NCI-H2081 treated with DMSO at 0.1 percent for 48 hours (cell line): ENCODE measurements at places on chromosomes 1 and 21.

- no peak for DNase-seq
Measured at GRCh38 chr1:235642943-235643371, 6.6 kb downstream of the GNG4 start.

DNA sequence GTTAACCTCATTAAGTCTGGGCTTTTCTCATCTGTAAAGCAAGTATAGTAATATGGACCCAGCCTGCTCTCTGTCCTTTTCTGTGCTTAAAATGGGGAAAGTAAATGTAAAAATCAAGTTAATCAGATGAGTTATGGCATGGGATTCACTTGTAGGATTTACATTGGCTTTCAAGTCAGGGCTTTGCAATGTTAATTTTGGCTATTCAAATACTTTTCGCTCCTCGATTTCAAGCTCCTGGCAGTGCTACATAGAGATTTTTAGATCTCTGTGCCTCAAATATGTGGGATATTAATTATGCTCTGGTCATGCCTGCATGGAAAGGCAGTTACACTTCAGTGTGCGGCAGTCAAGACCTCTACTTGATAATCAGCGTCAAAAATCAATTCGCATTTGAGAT lies 709.8 kb downstream of the LTN1 start:
- DNase-seq: no peak

DNA sequence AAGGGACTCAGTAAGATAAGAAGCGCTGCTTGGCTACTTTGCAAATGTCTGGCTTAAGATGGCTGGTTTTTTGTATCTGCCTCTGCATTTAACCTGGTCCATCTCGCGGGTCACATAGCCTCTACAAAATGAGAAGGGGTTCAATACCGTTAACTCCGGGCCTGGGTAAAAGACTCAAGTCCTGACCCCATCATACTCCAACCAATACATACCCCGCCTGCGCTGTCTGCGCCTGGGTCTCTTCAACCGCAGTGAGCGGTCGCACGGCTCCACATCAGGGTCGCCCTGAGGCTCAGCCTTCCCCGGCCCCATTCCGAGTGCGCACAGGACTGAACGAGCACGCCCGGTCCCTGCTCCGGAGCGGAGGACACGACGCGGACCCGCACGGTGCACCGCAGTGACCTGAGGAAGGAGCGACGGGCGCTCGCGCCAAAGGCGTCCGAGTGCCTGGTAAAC lies 558 bp upstream of the PGD start:
- DNase-seq: no peak

- DNase-seq: no peak
Measured at GRCh38 chr1:158003406-158003800, 10.0 kb downstream of the KIRREL1 start.

DNA sequence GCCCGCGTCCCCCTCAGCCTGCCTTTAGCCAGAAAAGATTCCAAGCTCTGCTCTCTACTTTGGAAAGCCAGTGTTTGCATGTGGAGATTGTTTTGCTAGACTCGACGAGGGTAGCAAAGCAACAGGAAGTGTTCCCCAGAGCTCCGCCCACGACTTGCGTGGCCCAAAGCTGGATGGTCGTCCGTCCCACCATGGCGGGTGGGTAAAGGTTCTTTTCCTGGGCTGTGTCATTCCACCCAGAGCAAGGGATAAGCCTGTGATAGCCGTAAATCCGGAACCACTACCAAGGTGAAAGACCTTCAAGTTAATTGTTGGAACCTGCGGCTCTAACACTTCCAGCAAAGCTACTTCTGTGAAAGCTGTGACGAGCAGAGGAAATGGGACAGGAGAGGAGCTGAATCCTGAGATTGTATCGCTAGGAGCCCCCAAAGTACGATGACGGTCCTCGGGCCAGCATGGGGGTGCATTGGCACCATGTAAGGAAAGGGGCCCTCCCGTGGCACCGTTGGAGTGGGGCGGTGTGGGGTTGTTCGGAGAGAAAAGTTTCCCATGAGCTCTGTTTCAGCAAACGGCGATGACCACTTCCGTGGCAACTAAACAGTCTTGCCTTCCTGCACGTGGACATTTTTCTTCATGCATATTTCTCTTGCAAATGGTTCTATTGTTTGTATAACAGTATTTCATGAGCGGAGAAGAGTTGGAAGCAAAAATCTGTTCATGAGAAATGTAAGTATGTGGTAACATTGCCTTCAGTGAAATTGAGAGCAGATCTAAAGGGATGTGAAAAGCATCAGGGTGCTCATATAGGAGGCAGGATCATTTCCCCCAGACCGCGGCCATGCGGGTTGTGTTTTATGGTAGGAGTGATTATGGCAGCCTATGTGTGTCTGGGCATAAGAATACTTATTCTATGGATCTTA lies 8.4 kb downstream of the MX2 start:
- no peak for DNase-seq

DNA sequence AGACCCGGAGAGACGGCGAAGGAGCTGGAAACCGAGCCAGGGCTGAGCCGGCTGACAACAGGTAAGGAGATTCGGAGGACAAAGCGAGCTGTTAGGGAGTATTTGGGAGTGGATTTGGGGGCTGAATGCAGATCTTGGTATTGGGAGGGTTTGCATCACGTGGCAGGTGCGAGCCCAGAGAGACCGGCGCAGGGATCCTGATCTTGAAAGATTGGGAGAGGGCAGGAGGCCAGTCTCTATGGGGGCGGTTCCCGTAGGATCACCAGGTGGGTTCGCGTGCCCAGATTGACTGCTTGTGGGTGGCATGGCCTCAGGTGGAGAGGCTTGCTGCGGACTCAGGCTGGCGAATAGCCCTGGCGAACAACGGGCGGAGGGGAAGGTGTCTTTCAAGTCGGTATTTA lies 204 bp downstream of the CIART start:
- DNase-seq: peak; percentile 67

DNA sequence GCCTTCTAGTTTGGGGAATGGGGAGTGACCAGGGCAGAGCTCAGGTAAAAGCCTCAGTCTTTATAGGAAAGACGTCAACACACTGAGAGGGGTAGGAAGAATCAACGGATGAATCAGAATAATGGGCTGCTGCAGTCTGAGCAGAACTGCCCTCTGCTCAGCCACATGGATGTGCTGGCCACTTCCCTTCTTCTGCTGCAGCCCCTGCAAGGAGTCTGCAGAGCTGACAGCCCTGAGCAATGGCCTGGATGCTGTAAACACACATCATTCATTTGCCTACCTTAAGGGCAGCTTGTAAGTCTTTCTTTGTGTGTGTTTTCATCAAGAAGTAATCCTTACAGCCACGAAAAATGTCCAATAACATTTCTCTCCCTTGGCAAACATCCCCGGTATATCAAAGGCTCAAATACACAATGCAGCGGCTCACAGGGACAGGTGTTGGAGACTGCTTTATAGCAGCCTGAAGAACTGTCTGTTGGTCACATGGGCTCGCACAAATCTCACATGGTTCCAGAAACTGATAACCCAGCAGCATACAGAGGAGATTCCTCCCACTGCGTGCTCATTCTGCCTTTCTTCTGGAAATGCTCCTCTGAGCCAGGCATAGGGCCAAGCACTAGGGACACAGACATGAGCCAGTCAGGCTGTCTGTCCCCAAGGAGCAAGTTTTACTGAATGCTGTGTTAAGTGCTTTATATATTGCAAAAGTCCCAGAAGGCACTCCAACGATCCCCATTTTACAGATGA lies 110.1 kb downstream of the HMGB4 start:
- no peak for DNase-seq

DNA sequence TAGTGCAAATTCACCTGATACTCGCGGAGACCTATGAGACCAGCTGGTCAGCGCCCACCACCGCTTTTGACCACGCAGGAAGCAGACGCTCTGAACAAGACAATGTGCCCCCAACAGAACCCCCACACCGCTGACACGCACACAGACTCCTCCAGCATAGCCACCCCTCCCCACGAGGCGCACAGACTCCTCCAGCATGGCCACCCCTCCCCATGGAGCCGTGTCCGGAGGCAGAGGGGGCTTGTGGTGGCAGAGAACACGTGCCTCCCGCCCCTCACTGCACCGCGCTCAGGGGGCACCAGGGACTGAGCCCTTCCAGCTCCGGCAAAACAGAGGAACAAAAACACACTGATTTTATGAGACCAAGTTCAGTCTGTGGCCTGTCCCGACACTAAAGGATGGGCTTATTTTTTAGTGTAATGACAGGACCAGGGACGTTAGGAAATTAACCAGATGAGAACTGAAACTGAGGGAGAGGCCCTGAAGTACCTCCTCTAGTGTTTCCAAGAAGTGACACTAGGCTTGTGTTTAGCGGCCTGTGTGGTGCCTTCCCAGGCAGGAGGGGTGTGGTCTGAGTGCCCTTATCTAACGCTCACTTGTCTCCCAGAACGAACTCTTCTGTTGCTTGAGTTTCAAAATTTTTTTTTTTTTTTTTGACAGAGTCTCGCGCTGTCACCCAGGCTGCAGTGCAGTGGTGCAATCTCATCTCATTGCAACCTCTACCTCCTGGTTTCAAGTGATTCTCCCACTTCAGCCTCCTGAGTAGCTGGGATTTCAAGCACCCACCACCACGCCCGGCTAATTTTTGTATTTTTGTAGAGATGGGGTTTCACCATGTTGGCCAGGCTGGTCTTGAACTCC lies 10.0 kb upstream of the AGPAT3 start:
- no peak for DNase-seq

DNA sequence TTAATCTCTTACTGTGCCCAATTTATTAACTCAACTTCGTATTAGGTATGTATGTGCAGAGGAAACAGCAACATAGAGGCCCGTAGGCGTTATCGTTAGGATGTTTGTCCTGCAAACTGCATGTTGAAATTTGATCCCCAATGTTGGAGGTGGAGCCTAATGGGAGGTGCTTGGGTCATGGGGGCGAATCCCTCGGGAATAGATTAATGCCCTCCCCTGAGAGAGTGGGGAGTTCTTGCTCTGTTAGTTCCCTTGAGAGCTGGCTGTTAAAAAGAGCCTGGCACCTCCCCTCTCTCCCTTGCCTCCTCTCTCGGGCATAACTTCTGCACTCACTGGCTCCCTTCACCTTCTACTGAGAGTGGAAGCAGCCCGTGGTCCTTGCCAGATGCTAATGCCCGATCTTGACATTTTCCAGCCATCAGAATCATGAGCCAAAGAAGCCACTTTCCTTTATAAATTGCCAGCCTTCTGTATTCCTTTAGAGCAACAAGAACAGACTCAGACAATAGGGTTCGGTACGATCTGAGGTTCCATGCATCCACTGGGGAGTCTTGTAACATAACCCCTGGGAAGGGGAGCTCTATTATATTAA lies 149.0 kb upstream of the RAB4A start:
- DNase-seq: no peak

- DNase-seq: no peak
Measured at GRCh38 chr1:177464686-177465085, 293.9 kb downstream of the BRINP2 start.

GRCh38 chr1:89671775-89672488 lies 39.0 kb downstream of the LRRC8C start:
- DNase-seq: no peak

GRCh38 chr1:22545141-22545540 lies 18.1 kb upstream of the EPHA8 start:
- DNase-seq: no peak

- no peak for DNase-seq
Measured at GRCh38 chr1:205927676-205928075, 15.6 kb downstream of the SLC26A9 start.

- no peak for DNase-seq
Measured at GRCh38 chr1:193264313-193265065, 78.1 kb upstream of the B3GALT2 start.

DNA sequence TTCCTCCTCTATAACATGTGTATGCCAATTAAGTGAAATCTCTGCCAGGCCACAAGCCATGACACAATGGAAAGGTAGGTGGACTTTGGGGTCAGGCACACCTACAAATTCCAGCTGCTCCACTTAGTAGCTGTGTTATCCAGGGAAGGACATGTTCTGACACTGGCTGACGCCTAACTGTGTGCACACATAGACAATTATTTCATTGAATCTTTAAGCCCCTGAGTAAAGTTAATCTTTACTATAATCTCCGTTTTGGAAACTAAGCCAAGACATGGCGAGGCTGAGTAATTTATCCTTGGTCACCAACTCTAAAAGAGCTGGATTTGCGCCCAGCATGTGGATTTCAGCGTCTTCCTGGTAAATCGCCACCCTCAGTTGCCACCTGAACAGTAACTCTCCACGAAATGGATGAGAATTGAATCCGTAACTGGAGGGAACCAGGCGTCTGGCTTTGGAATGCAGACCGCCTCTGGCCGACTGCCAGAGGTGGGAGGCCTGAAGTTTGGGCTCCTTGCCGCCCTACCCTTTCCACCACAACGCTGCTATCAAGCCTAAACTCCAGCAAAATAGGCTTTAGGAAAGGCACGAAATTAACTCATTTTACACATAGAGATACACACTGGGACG lies 888 bp upstream of the SNRPE start:
- DNase-seq: no peak

GRCh38 chr1:92929461-92929860 lies 31.8 kb downstream of the DIPK1A start:
- DNase-seq: no peak

DNA sequence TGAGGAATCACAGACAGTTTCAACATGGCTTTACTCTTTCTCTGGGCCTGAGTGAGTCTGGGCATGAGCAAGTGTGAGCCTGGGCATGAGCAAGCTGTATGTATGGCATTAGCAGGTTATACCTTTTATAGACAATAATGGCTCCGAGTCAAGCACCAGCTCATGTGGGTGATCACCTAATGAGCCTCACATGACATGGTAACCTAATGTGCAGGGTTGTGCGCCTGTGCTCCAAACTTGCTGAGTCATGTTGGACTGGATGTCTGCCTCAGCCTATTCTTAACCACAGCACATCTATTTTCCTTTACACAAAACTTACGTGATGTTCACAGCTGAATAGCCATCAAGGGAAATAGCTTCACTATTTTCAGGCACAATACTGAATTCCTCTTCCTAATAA lies 236.2 kb upstream of the NRIP1 start:
- no peak for DNase-seq

DNA sequence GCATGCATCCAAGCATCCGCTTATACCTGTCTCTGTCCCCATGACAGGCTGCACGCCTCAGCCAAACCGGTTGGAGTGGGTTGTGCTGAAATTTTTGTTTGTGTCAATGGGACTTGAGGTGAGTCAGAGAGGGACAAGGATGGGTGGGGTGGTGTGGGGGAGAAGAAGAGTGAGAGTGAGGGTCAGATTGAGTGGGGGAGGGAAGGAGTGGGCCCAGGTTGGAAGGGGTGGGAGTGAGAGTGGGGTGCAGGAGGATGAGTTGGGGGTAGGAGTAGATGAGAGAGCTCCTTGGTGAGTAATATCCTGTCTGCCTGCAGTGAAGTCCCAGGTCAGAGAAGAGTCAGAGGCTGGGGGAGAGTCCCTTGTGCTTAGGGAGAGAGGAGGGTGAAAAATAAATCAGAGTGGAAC lies 3.3 kb upstream of the NECTIN4 start:
- no peak for DNase-seq

- no peak for DNase-seq
Measured at GRCh38 chr1:102566182-102566581, 542.1 kb downstream of the COL11A1 start.

DNA sequence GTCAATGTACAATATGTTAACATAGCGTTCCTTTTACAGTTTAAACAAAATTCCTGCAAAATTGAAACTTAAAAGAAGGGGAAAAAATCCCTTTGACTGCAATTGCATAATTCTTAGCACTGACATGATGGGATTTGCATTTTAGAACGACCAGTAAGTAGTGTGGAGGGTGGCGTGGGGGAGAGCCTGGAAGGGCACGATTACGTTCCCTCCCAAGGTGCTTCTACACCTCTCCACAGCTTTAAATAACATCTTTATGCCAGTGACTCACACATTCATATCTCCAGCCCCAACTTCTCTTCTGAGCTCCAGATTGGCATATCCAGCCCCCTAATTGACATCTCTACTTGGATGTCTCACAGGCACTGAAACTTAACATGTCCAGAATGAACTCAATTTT lies 64.3 kb downstream of the OLFML3 start:
- no peak for DNase-seq

- DNase-seq: no peak
Measured at GRCh38 chr21:35922618-35923017, 137.7 kb downstream of the SETD4 start.
